ENCODE measurements at places on chromosomes 5 and 9.

DNA sequence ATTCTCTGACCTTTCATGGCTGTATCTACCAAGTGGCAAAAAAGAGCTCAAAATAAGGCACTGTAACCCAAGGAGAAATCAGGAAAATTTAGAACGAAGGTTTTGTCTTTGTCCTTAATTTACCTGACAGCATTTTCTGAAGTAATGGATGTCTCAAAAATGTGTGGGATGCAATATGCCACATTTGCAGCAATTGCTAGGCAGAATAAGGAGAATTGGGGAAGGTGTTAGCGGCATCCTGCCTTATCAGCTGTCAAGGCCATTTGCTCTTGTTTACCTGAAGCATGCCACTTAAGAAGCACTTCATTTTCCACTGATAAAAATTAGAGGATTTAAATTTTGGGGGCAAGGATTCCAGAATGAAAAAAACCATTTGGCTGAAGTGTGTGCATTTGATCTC, 39.0 kb downstream of the PDE8B start:
- no peak overlapping the region for H3K27ac ChIP-seq
- H3K4me3 ChIP-seq = no peak overlapping the region
- H3K4me1 ChIP-seq = no peaks in the 10 kb centered on the region
- no peak for DNase-seq

DNA sequence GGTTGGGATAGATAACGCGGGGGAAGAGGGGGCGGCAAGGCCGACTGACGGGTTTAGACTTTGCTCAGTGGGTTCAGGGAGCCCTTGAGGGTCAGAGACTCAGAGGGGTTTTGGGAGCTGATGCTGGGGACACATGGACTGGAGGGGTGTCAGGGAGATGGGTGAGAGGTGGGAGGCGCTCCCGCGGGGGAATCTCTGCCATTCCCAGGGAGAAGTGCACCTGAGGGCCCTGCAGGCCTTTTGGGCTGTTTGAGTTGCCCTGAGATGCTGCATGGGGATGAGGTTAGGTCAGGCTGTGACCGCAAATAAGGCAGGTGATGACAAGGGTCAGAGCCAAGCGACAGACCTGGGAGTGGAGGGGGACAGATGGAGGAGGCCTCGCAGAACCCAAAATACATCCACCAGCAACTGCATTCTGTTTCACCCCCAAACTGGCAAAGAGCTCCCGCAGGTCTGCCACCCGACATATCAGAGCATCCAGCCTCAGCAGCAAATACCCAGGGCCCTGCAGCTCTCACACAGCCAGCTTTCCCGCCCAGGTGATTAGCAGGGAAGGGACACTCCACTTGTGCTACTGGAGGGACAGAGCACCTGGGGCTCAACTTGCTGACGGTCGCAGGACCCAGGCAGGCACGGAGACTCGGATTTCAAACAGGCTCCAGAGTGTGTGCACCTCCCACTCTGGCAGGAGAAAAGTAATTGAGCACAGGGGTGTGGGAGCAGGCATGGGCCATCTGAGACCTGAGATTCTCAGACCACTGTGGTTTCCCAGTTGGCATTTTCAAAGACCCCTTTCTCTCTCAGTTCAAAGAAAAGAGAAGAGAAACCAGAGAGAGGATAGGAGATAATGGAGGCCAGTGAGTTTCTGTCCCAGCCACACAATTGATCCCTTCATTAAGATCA, 26.4 kb downstream of the TMOD1 start:
- H3K36me3 ChIP-seq = no peaks in the 10 kb centered on the region
- peaks cover 5% of the 10 kb centered on the region for H3K4me1 ChIP-seq
- H3K27me3 ChIP-seq = peaks cover 2% of the 10 kb centered on the region
- no peak for DNase-seq
- H3K27ac ChIP-seq = no peak overlapping the region

DNA sequence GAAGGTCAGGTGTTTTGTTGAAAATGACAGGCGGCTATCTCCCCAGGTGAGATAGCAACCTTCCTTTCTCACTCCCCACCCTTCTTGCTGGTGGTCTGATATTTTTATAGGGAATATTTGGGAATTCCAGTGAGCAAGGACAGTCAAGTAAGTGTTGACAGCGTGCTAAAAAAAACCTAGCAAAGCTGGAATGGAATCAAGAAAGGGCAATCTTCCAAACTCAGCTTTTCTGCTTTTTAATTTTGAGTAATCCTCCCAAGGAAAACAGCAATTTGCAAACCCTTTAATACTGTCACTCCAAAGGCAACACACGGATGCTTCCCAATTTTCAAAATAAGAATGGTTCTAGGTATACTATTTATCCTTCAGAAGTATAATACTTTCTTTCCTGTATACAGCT, 143.7 kb upstream of the PCA3 start:
- H3K27me3 ChIP-seq = peaks cover 38% of the 10 kb centered on the region
- H3K4me3 ChIP-seq = no peak overlapping the region
- no peaks in the 10 kb centered on the region for H3K36me3 ChIP-seq
- no peak for DNase-seq
- H3K4me1 ChIP-seq = peaks cover 9% of the 10 kb centered on the region
- no peak overlapping the region for H3K27ac ChIP-seq

DNA sequence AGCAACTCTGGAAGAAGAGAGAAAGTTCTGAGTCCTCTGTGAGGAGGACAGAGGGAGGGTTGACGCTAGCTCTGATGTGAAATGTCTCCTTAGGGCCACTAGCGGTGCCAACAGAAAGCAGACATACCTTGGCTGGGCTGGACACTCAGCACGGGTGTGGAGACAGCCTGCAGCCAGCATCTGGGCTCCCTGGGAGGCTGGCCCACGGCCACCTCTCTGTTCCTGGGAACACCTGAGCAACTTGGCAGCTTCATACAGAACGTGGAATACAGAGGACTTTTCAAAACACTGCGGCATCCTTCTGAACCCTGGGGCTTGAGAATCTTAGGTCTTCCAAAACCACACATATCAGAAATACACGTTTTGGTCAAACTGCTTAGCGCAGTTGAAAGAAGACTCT, 269.1 kb downstream of the FSTL4 start:
- no peaks in the 10 kb centered on the region for H3K36me3 ChIP-seq
- no peak overlapping the region for H3K4me3 ChIP-seq
- no peaks in the 10 kb centered on the region for H3K4me1 ChIP-seq
- DNase-seq = no peak

GRCh38 chr9:116298878-116299391, 145.3 kb downstream of the PAPPA start:
- H3K27me3 ChIP-seq = no peaks in the 10 kb centered on the region
- DNase-seq = no peak
- H3K27ac ChIP-seq = no peak overlapping the region
- no peak overlapping the region for H3K4me3 ChIP-seq

DNA sequence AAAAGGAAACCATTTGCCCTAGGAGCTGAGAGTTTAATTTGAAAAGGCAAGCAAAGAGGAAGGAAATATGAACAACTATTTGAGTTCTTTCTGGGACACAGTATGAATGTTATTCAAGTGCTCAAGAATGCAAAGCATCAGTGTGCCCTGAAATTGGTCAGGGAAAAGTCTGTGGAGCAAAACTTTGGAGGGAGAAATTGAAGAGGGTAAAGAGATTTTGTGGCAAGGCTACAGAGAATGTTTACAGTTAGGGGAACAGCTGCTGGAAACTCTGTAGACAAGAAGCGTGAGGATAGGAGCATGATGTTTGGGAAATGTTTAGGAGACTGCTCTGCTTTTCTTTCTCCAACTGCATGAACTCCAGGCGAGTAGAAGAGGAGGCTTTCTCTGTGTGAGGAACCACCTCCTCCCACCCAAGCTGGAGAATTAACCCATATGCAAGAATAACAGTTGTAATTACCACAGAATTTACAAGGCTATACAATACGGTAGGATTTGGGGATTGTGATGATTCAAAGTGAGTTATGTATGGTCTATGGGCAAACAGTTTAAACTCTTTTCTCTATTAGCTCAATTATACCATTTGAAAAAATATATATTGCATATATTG, 75.4 kb upstream of the IL7R start:
- H3K4me3 ChIP-seq = no peak overlapping the region
- H3K4me1 ChIP-seq = peaks cover 67% of the 10 kb centered on the region
- H3K27me3 ChIP-seq = no peaks in the 10 kb centered on the region
- H3K27ac ChIP-seq = peak overlapping the region; percentile 46
- no peak for DNase-seq

DNA sequence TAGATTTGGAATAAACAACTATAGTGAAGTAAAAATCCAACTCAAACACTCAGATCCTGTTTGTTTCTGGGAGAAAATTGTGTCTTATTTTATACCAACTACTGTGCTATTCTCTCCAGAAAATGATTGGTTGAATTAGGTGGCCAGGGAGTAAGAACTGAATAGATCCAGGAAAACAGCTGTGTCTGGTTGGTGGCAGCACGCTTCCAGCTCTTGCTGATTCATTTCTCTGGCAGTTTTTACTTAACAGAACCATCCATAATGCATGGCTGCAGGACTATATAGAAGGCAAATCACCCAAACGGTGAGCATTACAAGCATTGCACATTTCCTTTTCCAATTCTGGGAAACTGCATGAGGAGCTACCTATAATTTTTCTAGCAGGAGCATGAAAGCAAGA, 29.5 kb downstream of the DMAC1 start:
- H3K4me1 ChIP-seq = no peaks in the 10 kb centered on the region
- H3K36me3 ChIP-seq = no peaks in the 10 kb centered on the region
- no peak for DNase-seq
- no peak overlapping the region for H3K4me3 ChIP-seq
- no peaks in the 10 kb centered on the region for H3K27me3 ChIP-seq

DNA sequence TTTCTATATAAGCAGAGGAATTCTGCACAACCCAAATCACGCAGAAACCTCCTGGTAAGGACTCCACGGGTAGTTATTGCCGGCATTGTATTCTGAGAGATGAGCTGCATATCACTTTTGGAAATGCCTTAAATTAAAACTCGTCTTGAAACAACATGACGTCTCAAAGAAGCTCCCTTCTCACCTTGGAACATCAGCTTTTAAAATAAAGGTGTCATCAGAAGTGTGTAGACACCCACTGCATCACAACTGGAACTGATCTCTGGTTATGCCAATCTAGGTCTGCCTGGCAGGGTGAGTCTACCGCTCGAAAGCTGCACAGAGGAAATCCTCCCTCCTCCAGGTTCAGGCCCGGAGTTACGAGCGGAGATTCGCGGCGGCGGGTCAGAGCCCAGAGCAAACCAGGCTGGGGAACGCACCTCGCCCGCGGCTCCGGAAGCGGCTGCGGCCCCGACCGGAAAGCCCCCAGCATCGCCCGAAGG, 974 bp upstream of the SLC12A2 start:
- H3K4me3 ChIP-seq = peak overlapping the region; percentile 90
- H3K36me3 ChIP-seq = peaks cover 37% of the 10 kb centered on the region
- DNase-seq = no peak
- peak overlapping the region; percentile 95 for H3K27ac ChIP-seq
- no peaks in the 10 kb centered on the region for H3K27me3 ChIP-seq

DNA sequence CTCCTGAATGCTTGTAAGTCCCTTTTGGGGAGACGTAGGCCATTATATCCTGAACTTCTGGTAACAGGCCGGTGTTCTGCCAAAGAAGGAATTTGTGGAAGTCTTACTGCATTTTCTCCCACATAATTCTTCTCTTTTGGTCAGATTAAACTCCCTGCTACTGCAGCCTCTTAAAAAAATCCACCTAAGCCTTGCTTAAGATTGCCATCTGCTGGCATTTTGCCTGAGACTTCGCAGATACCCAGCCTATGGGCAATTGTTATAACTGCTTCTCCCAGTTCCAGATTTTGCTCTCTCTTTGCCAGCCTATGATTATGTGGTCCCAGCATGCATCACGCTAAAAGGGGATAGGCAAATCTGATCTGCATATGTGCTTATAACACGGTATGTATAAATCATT, 391.6 kb upstream of the CHD1 start:
- H3K4me1 ChIP-seq = no peaks in the 10 kb centered on the region
- no peak for DNase-seq
- H3K27ac ChIP-seq = no peak overlapping the region

- no peak for DNase-seq
- no peak overlapping the region for H3K4me3 ChIP-seq
- H3K4me1 ChIP-seq = no peaks in the 10 kb centered on the region
- peaks cover 5% of the 10 kb centered on the region for H3K27me3 ChIP-seq
Measured at GRCh38 chr9:133304158-133304470, 29.1 kb upstream of the ABO start.

- DNase-seq = no peak
- H3K36me3 ChIP-seq = no peaks in the 10 kb centered on the region
- H3K27me3 ChIP-seq = no peaks in the 10 kb centered on the region
- H3K4me1 ChIP-seq = peaks cover 2% of the 10 kb centered on the region
- no peak overlapping the region for H3K27ac ChIP-seq
- no peak overlapping the region for H3K4me3 ChIP-seq
Measured at GRCh38 chr5:196350-196749, 5.1 kb downstream of the LRRC14B start.

DNA sequence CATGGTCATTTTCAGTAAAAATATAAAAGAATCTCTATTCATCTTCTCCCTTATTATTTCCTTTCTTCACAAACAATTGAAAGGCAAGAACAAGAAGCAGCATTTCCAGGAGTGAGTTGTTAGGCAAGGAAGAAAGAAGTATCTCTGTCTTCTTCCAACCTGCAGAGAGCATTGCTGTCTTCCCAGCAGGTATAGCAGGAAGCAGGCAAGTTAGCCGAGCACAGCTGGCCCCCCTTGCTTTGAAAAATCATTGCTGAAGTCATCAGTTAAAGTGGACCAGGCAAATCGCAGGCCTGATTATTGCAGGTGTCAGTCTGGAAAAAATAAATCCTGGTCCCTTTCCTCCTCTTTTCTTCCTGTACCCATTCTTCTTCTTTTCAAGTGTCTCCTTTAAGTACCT, 353.1 kb upstream of the BRINP1 start:
- no peak overlapping the region for H3K4me3 ChIP-seq
- no peaks in the 10 kb centered on the region for H3K36me3 ChIP-seq
- no peaks in the 10 kb centered on the region for H3K27me3 ChIP-seq
- H3K4me1 ChIP-seq = no peaks in the 10 kb centered on the region
- H3K27ac ChIP-seq = no peak overlapping the region

DNA sequence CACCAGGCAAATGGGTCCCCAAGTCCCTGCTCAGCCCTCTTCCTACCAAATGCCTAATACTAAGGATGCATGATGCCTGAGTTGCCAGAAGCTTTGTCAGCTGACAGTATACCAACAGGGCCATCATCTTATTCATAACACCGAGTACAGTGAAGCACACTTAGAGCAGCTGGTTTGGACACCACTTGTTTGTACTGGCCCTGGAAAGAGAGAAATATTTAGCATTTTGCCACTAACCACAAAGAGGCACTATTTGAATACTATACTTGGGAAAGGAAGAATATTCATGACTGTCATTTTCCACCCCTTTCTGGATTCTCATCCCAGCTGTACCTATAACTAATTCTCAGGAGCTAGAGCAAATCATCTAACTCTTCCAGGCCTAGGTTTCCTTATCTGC, 364.4 kb upstream of the KIF2A start:
- H3K27me3 ChIP-seq = peaks cover 2% of the 10 kb centered on the region
- no peaks in the 10 kb centered on the region for H3K4me1 ChIP-seq
- H3K4me3 ChIP-seq = no peak overlapping the region
- no peak overlapping the region for H3K27ac ChIP-seq

DNA sequence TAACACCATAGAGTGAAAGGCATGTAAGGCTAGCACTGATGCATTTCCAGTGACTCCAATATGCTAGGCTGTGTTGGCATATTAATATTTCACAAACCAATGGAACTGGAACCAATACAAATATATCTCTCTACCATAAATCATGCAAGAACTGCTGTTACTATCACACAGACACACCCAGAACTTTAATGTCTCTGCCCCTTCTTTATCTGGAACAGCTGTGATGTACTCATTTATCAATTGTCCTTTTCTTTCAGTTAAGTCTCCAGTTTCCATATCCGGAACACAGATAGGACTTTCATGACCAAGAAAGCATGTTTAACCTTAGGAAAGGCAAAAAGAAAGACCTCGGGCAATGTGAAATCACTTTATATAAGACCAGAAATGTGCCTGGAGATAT, 70.3 kb downstream of the SPTLC1 start:
- H3K4me1 ChIP-seq = no peaks in the 10 kb centered on the region
- no peak for DNase-seq
- no peak overlapping the region for H3K4me3 ChIP-seq
- no peaks in the 10 kb centered on the region for H3K27me3 ChIP-seq
